H9 (cell line): ENCODE measurements at places on chromosomes 1 and 21. TPM values are rescaled to one million over a fixed set of nuclear protein-coding genes. Genes with fewer than 3 reads are reported as not detected.

GRCh38 chr1:84598846-84599741 is 24.9 kb upstream of the CTBS start:
- H3K36me3 ChIP-seq = peaks cover 3% of the 10 kb centered on the region; the same call in 1 of the 3 replicates
- H3K27me3 ChIP-seq = no peaks in the 10 kb centered on the region; the same call in 1 of the 2 replicates

GRCh38 chr21:35254765-35255138 is 205.7 kb upstream of the RUNX1 start:
- H3K4me3 ChIP-seq = no peak overlapping the region
- no peaks in the 10 kb centered on the region for H3K27me3 ChIP-seq
- H3K36me3 ChIP-seq = peaks cover 12% of the 10 kb centered on the region
- no peak overlapping the region for H3K27ac ChIP-seq

DNA sequence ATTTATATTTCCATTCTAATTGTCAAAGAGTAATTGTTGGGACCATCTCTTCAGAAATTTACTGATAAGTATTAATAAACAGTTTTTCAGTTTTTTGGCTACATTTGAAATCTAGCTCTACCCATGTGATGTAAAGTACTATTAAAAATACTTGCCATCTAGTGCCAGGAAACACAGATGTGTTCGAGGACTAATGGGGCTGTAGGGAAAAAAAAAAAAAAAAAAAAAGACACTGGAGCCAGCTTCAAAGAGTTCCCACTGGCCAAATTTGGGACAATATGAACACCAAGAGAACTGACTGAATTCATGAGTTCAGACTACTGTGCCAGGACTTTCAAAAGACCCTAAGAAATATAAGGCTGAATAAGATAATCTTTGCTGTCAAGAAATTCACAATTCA is 65.2 kb upstream of the GFI1 start:
- no peaks in the 10 kb centered on the region for H3K27me3 ChIP-seq
- H3K36me3 ChIP-seq = no peaks in the 10 kb centered on the region; the same call in 1 of the 2 replicates
- no peak for DNase-seq
- no peak overlapping the region for H3K27ac ChIP-seq

GRCh38 chr1:6519935-6520671 is 28.6 kb upstream of the PLEKHG5 start:
- peaks cover 5% of the 10 kb centered on the region; the same call in 1 of the 2 replicates for H3K36me3 ChIP-seq
- peak; percentile 95 for DNase-seq
- no peaks in the 10 kb centered on the region for H3K4me1 ChIP-seq
- H3K4me3 ChIP-seq = no peak overlapping the region

DNA sequence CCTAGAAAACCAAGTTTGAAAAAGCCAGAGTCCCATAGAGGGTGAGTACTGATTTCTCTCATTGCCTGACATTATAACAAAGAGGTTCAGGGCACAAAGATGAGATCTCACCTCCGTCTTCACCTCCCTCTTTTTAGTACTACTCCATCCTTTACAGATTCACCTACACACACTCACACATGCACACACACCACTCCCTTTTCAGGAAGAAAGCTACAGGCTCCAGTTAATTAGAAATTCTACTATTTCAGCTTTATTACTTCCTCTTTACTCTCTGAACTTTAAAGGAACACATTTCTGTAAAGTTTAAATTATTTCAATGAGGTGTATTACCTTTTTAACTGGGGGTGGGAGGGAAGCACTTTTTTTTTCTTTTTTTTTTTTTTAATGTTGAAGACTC is 59.6 kb upstream of the PRDX6 start:
- no peaks in the 10 kb centered on the region for H3K27me3 ChIP-seq
- H3K27ac ChIP-seq = no peak overlapping the region
- no peaks in the 10 kb centered on the region for H3K4me1 ChIP-seq
- DNase-seq = no peak

The C4BPB gene
- not detected in 2 replicates for total RNA-seq

DNA sequence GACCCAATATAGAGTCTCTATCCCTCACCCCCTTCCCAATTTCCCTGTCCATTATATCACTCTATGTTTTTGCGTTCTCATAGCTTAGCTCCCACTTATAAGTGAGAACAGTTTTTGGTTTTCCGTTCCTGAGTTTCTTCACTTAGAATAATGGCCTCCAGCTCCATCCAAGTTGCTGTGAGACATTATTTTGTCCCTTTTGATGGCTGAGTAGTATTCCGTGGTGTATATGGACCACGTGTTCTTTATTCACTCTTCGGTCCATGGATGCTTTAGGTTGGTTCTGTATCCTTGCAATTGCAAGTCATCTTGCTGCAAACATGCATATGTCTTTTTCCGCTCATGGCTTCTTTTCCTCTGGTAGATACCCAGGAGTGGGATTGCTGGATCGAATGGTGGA is 54.3 kb downstream of the AGPAT3 start:
- DNase-seq = no peak
- H3K27ac ChIP-seq = no peak overlapping the region
- peaks cover 3% of the 10 kb centered on the region; the same call in 1 of the 2 replicates for H3K4me1 ChIP-seq
- no peak overlapping the region for H3K4me3 ChIP-seq

The ETV3L gene
- total RNA-seq = 0.75 and 0.96 TPM in 2 replicates

The VHLL gene
- total RNA-seq = not detected in 2 replicates

- no peak overlapping the region for H3K4me3 ChIP-seq
- DNase-seq = no peak
- no peaks in the 10 kb centered on the region for H3K36me3 ChIP-seq
- no peaks in the 10 kb centered on the region for H3K4me1 ChIP-seq
- no peak overlapping the region for H3K27ac ChIP-seq
- H3K27me3 ChIP-seq = no peaks in the 10 kb centered on the region
Observed at GRCh38 chr1:200351826-200352549, 57.8 kb downstream of the ZNF281 start.

The APOBEC4 gene
- not detected in 2 replicates for total RNA-seq

GRCh38 chr1:38326135-38326534 is 279.5 kb upstream of the POU3F1 start:
- DNase-seq = no peak
- no peaks in the 10 kb centered on the region for H3K36me3 ChIP-seq
- no peak overlapping the region for H3K27ac ChIP-seq

The LMO4 gene
- 64.9 and 66.2 TPM in 2 replicates for total RNA-seq

GRCh38 chr1:55682198-55682597 is 467.0 kb upstream of the USP24 start:
- no peak for DNase-seq
- no peak overlapping the region for H3K27ac ChIP-seq
- H3K4me3 ChIP-seq = no peak overlapping the region
- H3K27me3 ChIP-seq = no peaks in the 10 kb centered on the region

DNA sequence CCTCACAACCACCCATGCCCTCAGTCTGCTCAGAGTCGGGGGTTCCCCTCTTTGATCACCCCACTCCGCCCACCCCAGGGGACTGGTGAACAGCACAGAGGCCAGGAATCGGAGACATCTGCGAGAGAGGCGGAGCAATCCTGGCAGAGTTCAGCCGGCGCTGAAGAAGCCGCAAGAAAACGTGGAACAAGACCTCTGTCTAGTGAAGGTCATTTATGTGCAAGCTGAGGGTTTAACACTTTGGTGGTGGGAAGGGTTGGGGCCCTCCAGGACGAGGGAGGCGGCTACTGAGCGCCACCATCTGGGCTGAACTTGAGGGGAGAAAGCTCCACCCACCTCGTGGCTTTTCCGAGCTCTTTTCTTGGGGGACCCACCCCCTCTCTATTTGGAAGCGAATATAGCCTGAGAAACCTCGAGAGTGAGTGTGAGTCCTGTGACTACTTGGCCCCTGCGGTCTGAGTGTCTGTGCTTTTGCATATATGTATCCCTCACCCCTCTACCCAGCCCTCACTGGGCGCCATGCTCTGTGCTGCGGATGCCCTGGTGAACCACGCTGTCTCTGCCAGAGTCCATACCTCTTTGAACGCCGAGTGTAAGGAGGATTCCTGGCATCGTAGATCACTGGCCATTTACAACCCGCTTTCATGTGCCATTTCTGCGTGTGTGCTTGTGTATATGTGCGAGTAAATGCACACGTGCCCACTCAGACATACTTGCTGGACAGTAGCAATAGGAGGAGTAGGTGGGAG is 1.2 kb upstream of the EPHA10 start:
- peaks cover 4% of the 10 kb centered on the region; the same call in 1 of the 2 replicates for H3K4me1 ChIP-seq
- DNase-seq = peak; percentile 56
- peaks cover 25% of the 10 kb centered on the region for H3K27me3 ChIP-seq
- no peaks in the 10 kb centered on the region for H3K36me3 ChIP-seq
- H3K27ac ChIP-seq = no peak overlapping the region
